ENCODE measurements at places on chromosomes 5 and 9.
A peak's percentile ranks its signal among the peaks of the same experiment; 100 is the strongest.

DNA sequence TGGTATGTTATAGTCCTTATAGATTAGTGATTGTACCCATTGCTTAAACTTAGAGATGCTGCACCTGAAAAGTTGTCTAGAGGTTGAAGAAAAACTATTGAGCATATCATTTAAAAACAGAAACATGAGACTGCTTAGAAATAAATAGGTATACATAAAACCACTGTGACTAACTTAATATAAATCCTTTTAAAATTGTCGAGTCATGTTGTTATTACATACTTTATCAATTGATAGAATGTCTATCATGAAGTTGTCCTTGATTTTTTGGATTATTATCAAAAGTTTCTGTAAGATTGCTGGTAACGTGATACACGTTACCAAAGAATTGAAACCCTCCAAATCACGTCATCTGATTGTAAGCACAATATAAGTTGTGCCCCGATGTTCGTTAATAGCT, 35.3 kb upstream of the VCAN start:
- no peak for DNase-seq

- DNase-seq, result peak; percentile 12
These were observed 219.1 kb downstream of the ADAMTS6 start for GRCh38 chr5:65262649-65263059.

DNA sequence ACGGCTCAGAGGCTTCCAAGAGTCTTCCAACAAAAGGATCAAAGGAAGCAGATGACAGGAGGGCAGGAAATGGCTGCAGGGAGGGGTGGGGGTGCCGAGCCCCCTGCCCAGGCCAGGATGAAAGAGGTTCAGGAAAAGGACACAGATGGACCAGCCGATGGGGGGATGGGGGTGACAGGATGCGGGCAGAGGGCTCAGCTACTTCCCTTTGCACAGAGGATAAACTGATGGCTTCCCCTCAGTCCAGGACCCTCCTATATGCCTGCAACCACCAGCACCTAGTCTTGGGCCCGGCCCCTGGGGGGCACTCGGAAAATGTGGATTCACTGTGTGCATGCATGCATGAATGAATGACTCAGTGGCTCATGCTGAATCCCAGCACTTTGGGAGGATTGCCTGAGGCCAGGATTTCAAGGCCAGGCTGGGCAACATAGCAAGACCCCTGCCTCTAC, 148.2 kb downstream of the C9orf50 start:
- DNase-seq, result no peak

- DNase-seq, result no peak
These were observed 36.2 kb upstream of the UBAC1 start for GRCh38 chr9:135997090-135998015.

- no peak for DNase-seq
These were observed 43.4 kb upstream of the PLPP6 start for GRCh38 chr9:4618700-4619099.

- no peak for DNase-seq
These were observed 151.0 kb upstream of the PAPPA start for GRCh38 chr9:116002624-116003023.

DNA sequence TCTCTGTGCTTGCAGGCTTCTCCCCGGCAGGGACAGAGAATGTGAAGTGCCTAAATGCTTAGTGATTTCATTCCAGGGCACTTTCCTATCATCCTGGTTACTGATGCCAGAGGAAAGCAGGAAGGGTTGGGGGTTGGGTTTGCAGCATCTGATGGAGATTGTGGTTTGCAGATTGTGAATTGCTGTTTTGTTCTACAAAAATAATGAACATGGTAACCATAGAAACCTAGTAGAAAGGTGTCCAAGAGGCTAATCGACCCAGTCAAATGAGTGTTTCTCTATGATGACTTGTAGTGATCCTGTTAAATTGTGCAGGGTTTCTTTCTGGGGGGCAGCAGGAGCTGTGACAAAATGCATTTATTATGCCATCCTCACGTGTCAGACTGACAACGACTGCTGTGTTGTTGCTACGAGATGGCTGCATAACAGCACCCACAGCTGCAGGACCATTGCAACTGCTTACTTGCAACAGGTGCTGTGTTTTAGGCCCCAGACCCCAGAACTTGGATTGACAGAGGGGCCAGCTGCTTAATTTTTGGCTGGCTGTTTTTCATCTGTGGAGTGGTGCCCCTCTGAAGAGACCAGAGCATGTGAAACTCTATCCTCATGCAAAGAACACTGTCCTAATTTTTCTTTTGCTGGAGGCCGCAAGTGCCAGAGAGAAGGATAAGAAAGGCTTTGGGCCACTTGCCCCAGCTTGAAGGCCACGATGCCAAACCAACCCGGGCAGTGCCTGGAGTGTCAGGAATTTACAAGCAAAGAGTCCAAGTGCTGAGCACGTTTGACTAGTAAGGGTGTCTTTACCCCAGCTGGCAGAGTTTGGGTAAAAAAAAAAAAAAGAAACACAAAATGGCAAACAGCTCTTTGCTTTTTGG, 397.8 kb downstream of the GADD45G start:
- DNase-seq, result no peak
